ENCODE measurements at places on chromosomes 1 and 21.
A peak's percentile ranks its signal among the peaks of the same experiment; 100 is the strongest.

- DNase-seq = no peak
These were observed 94.0 kb upstream of the FMN2 start for GRCh38 chr1:239997515-239998311.

GRCh38 chr1:114232691-114233090 lies 79.0 kb upstream of the SYT6 start:
- no peak for DNase-seq

DNA sequence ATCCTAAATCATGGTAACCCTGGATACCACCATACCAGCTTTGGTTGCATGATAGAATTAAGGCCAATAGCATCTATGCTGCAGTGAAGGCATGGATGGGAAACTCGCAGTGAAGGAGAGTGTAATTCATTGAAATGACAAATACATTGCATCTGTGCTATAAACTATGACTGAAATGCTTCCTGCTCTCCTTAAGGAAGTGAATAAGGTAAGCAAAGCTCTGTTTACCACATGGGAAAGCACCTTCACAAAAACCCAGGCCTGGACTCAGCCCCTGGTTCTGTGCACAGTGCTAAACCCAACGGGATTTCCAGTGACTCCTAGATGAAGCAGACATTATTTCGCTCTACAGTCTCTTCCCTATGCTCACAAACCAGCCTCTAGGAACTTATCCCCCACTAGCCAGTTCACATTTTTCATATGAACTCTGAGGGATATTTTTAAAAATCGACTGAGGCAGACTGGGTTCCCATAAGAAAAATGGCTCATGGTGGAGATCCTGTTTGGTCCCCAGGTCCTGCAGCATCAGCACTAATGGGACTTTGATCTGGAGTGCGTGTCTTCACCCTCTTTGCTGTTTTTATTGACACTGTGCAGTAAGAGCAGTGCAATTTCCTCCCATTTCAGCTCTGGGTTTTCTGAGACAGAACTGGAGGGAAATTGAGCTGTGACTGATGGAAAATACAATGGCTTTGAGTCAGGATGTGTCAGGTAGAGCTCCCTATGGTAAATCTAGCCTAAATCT lies 362.7 kb downstream of the SIPA1L2 start:
- DNase-seq = no peak

DNA sequence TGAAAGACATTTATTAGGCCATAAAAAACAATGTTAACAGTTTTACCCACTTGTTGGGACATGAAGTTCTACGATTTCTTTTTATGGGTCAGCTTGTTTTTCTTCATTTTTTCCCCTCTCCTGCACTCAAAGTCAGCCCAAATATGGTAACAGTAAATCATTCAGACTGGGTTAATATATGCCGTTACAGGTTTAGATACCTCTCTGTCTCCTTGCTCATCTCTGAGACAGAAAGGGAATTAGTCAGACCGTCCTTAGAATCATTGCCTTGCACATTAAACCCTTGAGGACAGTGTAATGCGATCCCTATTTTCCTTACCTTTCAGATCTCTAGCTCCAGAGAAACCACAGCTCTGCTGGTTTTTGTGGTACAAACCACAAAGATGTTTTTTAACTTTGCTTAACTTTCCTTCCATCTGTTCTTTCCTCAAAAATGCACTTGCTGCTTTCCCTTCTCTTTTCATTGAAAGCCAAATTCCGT lies 613.3 kb downstream of the PLPP3 start:
- DNase-seq = no peak

DNA sequence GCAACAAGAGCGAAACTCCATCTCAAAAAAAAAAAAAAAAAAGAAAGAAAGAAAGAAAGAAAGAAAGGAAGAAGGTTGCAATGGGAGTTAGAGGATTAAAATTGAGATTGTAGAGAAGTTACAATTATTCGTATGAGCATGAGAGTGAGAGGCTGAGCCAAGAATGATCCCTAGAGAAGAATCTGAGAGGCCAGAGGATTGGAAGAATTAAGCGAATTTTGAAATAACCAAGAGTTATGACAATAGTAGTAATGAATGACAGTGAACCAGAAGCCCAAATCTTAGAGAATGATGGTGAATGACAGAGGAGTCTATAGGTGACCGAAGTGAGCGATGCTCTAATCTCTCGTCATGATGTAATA lies 369 bp upstream of the ZYG11B start:
- no peak for DNase-seq

DNA sequence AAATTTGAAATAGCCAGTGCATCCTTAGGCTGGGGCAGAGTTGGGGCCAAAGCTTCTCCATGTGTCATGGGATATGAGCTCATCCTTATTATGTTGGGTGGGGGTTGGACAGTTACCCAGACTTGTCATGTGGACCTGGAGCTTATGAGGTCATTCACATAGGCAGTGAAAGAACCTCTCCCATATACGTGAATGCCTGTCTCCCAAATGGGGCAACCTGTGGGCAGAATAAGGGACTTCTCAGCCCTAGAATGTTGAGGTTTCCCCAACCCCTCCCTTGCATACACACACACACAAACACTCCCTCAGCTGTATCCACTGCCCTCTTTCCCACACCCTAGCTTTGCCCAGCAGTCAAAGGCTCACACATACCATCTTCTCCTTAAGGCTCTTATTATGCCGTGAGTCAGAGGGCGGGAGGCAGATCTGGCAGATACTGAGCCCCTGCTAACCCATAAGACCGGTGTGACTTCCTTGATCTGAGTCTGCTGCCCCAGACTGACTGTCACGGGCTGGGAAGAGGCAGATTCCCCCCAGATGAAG lies 2.3 kb upstream of the IVL start:
- DNase-seq = no peak

- no peak for DNase-seq
These were observed 73.9 kb upstream of the HAO2 start for GRCh38 chr1:119294722-119295121.

- DNase-seq = no peak
These were observed 553 bp downstream of the TTF2 start for GRCh38 chr1:117060441-117061317.

DNA sequence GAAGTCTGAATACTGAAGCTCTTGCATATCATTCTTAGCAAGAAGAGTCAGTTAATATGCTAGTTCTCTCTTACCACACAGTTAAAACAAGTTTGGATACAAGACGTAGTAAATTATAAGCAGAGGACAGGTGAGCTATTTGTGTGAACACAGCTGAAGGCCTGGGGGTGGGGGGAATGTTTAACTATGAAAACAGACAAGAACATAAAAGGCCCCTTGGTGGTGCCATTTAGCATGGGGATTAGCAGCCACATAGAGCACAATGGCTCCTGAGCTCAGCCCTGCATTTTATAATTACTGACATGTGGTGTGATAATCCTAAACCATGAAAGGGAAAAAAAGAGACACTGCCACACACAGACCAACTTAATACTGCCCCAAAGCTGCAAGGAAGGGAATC lies 94.8 kb downstream of the TGFBR3 start:
- DNase-seq = no peak

DNA sequence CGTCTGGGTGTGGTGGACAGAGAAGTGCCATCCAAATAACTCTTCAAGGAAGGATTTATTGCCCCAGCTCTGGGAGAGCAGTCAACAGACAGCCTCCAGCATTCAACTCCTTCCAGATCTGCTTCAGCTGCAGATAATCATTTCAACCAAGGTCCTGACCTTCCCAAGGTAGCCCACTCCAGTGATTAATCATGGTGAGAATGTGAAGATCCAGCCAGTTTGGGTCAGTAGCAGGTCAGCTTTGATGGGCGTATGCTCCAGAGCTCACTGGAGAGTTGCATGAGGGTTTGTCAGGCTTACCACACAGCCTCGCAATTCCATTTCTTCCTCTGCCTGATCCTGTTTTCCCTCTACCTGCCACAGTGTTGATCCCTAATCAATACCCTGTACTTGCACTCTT lies 214.5 kb upstream of the ZRANB2 start:
- DNase-seq = no peak

DNA sequence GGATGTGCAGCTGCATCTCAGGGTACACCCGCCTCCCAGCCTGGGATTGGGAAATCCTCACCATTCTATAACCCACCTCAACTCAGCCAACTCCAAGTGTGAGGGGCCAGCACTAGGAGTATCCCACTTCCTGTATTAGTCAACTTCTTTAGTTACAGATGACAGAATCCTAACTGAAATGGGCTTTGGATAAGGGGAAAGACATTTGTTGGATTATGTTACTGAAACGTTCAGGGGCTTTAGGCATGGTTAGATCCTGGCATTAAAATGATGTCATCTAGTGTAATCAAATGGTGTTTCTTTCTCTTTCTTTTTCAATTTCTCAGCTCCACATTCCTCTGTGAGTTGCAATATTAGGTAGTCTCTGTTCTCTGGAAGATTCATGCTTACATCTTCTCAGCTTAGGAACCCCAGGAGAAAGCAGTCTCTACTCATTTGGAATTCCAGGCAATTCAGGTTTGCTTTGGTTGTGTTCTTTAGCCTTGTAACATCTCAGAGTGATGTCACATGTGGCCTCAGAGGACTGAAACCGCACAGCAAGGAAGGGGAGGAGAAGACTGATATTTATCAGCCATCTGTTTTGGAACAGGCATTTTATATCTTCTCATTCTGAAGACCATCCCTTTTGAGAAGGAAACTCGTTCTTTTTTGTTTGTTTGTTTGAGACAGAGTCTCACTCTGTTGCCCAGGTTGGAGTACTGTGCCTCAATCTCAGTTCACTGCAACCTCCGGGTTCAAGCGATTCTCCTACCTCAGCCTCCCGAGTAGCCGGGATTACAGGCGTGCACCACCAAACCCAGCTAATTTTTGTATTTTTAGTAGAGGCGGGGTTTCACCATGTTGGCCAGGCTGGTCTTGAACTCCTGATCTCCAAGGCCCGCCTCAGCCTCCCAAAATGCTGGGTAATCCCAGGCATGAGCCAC lies 18.9 kb upstream of the TMEM54 start:
- DNase-seq = no peak

DNA sequence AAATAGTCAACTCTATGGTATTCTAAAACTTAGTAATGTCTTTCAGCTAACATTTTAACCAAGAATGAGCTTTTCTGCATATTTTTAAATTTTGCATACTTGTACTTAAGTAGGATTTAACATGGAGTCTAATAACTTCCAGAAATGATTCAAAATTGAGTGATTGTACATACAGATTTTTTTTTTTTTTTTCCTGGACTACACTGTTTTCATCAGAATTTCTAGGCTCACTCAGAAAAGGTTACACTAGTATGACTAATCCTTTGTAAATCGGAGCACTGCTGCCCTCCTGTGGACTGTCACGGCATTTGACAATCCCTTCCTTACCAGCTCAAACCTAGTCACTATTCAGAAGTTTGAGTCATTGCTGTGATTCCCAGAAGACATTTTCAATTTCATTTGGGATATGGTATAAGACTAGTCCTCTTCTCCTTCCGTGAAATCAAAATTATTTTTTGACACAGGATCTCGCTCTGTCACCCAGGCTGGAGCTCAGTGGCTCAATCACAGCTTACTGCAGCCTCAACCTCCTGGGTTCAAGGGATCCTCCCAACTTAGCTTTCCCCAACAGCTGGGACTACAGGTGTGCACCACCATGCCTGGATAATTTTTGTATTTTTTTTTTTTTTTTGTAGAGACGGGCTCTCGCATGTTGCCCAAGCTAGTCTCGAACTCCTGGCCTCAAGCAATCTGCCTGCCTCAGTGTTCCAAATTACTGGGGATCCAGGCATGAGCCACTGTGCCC lies 45.5 kb downstream of the CD46 start:
- peak; percentile 61 for DNase-seq

DNA sequence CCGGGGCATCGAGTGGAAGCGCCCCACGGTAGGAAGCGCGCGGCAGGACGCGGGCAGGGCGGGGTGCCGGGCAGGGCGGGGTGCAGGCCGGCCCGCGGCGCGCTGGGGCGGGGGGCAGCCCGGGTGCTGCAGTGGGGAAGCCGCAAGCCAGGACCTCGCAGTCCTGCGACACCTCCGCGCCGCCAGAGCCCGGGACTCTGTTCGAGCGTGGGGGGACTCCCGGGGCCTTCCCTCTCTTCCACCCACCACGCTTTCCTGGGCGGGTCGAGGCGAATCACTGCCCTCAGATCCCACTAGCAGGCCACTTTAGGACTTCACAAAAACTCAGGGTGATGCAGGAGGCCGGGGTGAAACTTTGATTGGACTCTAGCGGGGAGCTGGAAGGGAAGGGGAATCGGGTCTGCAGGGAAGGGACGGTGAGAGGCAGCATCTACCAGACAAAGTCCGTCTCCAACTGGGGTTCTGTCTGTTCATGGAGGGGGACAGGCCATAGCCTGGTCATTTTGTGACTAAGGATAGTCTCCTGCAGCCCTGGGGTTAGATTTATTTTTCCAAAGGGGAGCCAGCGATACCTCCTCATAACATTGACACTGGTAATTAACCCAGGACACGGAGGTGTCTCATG lies 623 bp downstream of the CAPN2 start:
- DNase-seq = peak; percentile 10

- DNase-seq = no peak
These were observed 1103.3 kb upstream of the B3GALT2 start for GRCh38 chr1:194289569-194290266.

- no peak for DNase-seq
These were observed 89.3 kb downstream of the PAX7 start for GRCh38 chr1:18719786-18720451.

GRCh38 chr1:226738995-226739695 lies at the start of gene ITPKB:
ITPKB (minus strand) TSS chr1:226739282; CDS start chr1:226737458, 1,824 bp downstream.
- DNase-seq = peak; percentile 59

- no peak for DNase-seq
These were observed 186.0 kb downstream of the APP start for GRCh38 chr21:25984538-25984937.
